ENCODE measurements at places on chromosomes 16 and 17.

DNA sequence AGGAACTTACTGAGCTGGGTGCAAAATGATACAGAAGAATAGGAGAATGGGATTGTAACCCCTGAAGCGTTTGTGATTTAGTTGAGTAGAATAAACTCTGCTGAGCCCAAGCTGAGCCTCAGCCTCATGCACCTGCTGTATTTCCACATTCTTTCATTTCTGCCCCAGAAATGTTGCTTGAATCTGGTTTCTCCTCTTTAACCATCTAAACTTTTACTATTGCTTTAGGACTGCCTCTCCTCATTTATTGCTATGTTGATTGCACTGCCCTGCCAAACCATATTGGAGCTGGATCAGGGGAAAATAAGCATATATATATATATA lies 64.8 kb downstream of the PITPNC1 start:
- no peak for DNase-seq

DNA sequence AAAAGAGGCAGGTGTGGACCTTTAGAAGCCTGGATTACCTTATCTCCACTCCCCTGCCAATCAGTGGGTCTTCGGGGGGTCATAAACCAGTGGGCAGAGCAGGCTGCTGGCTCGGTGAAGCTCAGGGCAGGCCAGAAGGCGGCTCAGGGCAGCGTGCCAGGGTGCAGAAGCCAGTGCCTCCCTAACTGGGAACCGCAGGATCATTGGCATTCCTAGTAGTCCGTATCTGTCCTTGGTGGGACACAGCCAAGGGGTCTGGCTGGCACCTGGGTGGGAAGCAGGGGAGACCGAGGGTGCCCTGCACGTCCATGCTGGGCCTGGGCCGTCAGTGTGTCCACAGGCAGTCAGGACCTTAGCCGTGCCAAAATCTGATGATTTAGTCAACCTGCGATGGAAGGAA lies 76.8 kb downstream of the SEC14L1 start:
- DNase-seq, result no peak

DNA sequence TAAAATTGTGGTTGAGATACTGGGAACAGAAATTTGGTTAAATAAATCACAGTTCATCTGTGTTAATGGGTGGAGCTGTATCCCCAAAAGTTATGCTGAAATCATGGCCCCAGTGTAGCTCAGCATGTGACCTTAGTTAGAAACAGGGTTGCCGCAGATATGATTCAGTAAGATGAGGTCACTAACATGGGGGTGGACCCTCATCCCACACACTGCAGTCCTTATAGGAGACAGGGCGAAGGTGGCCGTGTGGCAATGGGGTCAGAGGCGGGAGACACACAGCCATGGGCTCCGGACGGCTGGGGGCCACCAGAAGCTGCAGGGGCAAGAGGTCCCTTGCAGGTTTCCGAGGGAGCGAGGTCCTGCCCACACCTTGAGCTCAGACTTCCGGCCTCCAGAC lies 10.7 kb downstream of the GALNS start:
- no peak for DNase-seq

GRCh38 chr16:21617607-21618006 lies 18.2 kb downstream of the METTL9 start:
- no peak for DNase-seq

GRCh38 chr17:37086334-37086733 lies 137.6 kb downstream of the AATF start:
- DNase-seq, result no peak

All from NCI-H524 treated with DMSO at 0.1 percent for 48 hours (cell line).